ENCODE measurements at places on chromosomes 5 and 9. TPM values are rescaled to one million over a fixed set of nuclear protein-coding genes. Genes with fewer than 3 reads are reported as not detected.

PCDHB13 gene
- 3.3 TPM for total RNA-seq

DNA sequence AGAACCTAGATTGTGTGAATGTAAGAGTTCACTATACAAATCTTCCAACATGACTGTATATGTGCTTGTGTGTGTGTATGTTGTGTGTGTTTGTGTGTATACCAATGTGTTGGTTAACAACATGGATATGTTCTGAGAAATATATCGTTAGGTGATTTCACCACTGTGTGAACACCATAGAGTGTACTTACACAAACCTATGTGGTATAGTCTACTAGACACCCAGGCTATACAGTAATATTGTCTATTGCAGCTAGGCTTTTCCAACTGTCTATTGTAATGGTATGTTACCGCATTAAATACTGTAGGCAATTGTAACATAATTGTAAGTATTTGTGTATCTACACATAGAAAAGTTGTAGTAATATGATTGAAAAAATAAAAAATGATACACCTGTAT lies 959.2 kb upstream of the SEMA6A start:
- no peaks in the 10 kb centered on the region for H3K36me3 ChIP-seq
- H3K27me3 ChIP-seq: no peaks in the 10 kb centered on the region
- no peaks in the 10 kb centered on the region for H3K4me1 ChIP-seq
- no peak overlapping the region for H3K27ac ChIP-seq

DNA sequence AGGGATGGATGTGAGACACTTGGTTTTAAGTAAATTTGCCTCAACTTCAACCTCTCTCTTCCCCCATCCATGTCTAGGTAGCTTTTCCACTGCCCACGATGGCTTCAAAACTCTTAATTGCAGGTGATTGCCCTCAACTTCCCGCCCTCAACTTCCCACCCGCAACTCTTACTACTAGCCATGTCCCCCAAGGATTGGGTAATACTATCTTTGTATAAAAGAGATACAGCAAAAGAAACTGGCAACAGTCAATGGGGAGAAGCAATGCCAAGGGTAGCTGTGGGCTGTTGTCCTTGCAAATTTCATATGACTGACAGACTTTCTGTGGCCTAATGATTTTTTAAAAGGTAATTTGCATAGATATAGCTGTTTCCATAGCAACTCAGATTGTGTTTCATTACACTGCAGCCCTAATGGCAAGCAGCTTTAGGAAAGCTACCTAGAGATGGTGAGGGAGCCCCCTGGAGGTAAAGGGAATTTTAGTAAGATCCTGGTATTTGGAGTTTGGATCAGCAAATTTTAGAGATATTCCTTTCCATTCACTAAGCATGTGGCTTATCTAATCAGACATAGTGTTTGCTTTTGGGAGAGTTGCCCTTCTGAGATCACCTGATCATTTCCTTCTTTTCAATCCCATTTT lies 421.5 kb upstream of the DAP start:
- H3K4me1 ChIP-seq: no peaks in the 10 kb centered on the region
- H3K4me3 ChIP-seq: no peak overlapping the region
- H3K36me3 ChIP-seq: no peaks in the 10 kb centered on the region
- H3K27me3 ChIP-seq: peaks cover 11% of the 10 kb centered on the region
- H3K27ac ChIP-seq: no peak overlapping the region

PCDHGB7 gene
- 14.8 TPM for total RNA-seq

DNA sequence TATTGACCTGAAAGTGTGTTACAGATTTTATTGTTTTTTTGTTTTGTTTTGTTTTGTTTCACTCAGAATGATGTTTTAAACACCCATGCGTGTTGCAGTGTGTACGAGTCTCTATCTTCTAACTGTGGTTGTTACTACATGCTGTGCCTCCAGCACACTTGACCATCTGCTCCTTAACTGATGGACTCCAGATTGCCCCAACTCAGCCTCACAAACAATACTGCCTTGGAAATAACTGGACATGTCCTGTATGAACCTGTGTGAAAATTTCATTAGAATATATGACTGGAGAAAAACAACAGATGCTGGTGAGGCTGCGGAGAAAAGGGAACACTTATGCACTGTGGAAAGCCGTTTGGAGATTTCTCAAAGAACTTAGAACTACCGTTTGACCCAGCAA lies 68.7 kb upstream of the HAND1 start:
- H3K4me3 ChIP-seq: no peak overlapping the region
- no peak for DNase-seq
- no peak overlapping the region for H3K27ac ChIP-seq
- no peaks in the 10 kb centered on the region for H3K36me3 ChIP-seq

DNA sequence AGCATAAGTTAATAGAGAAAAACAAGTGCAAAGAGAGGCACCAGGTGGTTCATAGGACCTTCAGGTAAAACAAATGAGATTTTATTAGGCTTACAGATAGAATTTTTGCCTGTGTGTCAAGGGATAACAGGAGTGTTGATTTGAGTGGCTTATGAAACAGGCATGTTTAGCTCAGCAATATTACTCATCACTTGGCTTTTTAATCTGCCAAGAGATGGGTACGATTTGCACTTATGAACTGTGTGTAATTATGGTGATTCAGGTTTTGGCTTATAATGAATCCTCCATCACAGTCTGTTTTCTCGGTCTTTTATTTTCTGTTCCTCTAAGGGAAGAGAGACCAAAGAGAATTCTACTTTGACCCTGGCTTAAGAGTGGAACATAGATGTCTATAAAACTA lies 199.3 kb downstream of the DMRTA1 start:
- peaks cover 43% of the 10 kb centered on the region for H3K4me1 ChIP-seq
- H3K27me3 ChIP-seq: no peaks in the 10 kb centered on the region
- 0 out of 2 replicates have a peak overlapping the region, but pooled peaks have one; percentile 6 for H3K4me3 ChIP-seq
- peak overlapping the region; percentile 26 for H3K27ac ChIP-seq
- H3K36me3 ChIP-seq: no peaks in the 10 kb centered on the region
- peak; percentile 86 for DNase-seq

GRCh38 chr5:171808453-171808852 lies 22.8 kb downstream of the SMIM23 start:
- no peaks in the 10 kb centered on the region for H3K4me1 ChIP-seq
- peaks cover 26% of the 10 kb centered on the region for H3K27me3 ChIP-seq
- H3K4me3 ChIP-seq: no peak overlapping the region
- no peak overlapping the region for H3K27ac ChIP-seq
- H3K36me3 ChIP-seq: no peaks in the 10 kb centered on the region

- H3K4me1 ChIP-seq: no peaks in the 10 kb centered on the region
- no peaks in the 10 kb centered on the region for H3K27me3 ChIP-seq
- DNase-seq: no peak
- no peak overlapping the region for H3K4me3 ChIP-seq
Observed at GRCh38 chr9:14311171-14311949, 2.6 kb downstream of the NFIB start.

- peaks cover 9% of the 10 kb centered on the region for H3K27me3 ChIP-seq
- no peak overlapping the region for H3K4me3 ChIP-seq
- no peak for DNase-seq
- no peak overlapping the region for H3K27ac ChIP-seq
Observed at GRCh38 chr9:85151741-85152140, 482.2 kb downstream of the NTRK2 start.

IFNA2 gene
- not detected for total RNA-seq

- H3K4me3 ChIP-seq: no peak overlapping the region
- no peaks in the 10 kb centered on the region for H3K36me3 ChIP-seq
- no peak for DNase-seq
- H3K27me3 ChIP-seq: no peaks in the 10 kb centered on the region
Observed at GRCh38 chr5:150234576-150235499, 45.0 kb downstream of the SLC6A7 start.

ZDHHC21 gene
- total RNA-seq: 5.9 TPM

OR1L4 gene
- total RNA-seq: not detected

PAEP gene
- total RNA-seq: not detected

DNA sequence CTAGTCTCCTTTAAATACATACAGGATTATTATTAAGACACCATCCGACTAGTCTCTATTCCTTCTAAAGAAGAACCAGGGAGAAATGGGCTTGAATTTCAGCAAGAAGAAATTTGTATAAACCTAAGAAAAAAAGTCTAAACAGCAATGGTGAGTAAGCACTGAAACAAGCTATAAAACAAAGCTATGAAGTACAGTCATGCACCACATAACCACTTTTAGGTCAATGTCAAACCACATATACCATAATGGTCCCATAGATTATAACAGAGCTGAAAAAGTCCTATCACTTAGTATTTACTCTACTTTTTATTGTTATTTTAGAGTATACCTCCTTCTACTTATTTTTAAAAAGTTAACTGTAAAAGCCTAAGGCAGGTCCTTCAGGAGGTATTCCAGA lies 102.0 kb upstream of the NFIB start:
- H3K27me3 ChIP-seq: peaks cover 79% of the 10 kb centered on the region
- H3K4me3 ChIP-seq: no peak overlapping the region
- 0 out of 2 replicates have a peak, but pooled peaks cover 3% of the 10 kb centered on the region for H3K4me1 ChIP-seq
- H3K36me3 ChIP-seq: no peaks in the 10 kb centered on the region
- DNase-seq: peak; percentile 77
- no peak overlapping the region for H3K27ac ChIP-seq

EGFL7 gene
- 13.7 TPM for total RNA-seq

GRCh38 chr5:149217096-149217802 lies 54.4 kb upstream of the AFAP1L1 start:
- DNase-seq: no peak
- peaks cover 26% of the 10 kb centered on the region for H3K4me1 ChIP-seq
- H3K4me3 ChIP-seq: no peak overlapping the region
- no peak overlapping the region for H3K27ac ChIP-seq
- H3K36me3 ChIP-seq: no peaks in the 10 kb centered on the region

DNA sequence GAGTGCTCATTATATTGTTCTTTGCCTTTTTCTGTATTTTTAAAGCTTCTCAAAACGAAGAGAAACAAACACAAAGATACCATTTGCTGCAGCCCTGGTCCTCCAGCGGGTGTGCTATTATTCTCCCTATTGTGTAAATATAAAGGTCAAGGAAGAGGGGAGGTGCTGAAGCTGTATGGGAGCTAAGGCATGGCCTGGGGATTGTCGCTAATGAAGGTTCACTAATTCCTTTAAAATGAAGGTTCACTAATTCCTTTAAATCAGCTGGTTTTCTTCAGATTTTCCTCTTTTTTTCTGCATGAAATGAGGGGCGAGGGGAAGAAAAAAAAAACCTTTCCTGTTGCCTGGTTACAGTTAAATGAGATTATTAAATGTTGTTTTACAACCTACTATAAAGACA lies 74.5 kb upstream of the MAP1B start:
- no peaks in the 10 kb centered on the region for H3K36me3 ChIP-seq
- H3K4me3 ChIP-seq: no peak overlapping the region
- H3K27me3 ChIP-seq: peaks cover 11% of the 10 kb centered on the region
- no peak for DNase-seq
- H3K4me1 ChIP-seq: no peaks in the 10 kb centered on the region

BHMT2 gene
- total RNA-seq: 4.4 TPM

ZNF79 gene
- 6.9 TPM for total RNA-seq

- H3K36me3 ChIP-seq: no peaks in the 10 kb centered on the region
- H3K27ac ChIP-seq: no peak overlapping the region
- H3K4me1 ChIP-seq: no peaks in the 10 kb centered on the region
- H3K27me3 ChIP-seq: peaks cover 52% of the 10 kb centered on the region
- DNase-seq: peak; percentile 55
Observed at GRCh38 chr9:96020792-96021550, 145.5 kb downstream of the ERCC6L2 start.

- no peaks in the 10 kb centered on the region for H3K27me3 ChIP-seq
- H3K4me1 ChIP-seq: peaks cover 22% of the 10 kb centered on the region
- peaks cover 22% of the 10 kb centered on the region for H3K36me3 ChIP-seq
- no peak overlapping the region for H3K4me3 ChIP-seq
Observed at GRCh38 chr9:124863371-124863871, 1.5 kb downstream of the ARPC5L start.

- H3K27me3 ChIP-seq: no peaks in the 10 kb centered on the region
- no peak overlapping the region for H3K4me3 ChIP-seq
- H3K36me3 ChIP-seq: no peaks in the 10 kb centered on the region
- peak; percentile 76 for DNase-seq
- H3K4me1 ChIP-seq: peaks cover 9% of the 10 kb centered on the region
Observed at GRCh38 chr9:76433836-76434235, 25.1 kb upstream of the GCNT1 start.

- H3K27ac ChIP-seq: no peak overlapping the region
- no peaks in the 10 kb centered on the region for H3K27me3 ChIP-seq
- no peak for DNase-seq
- no peak overlapping the region for H3K4me3 ChIP-seq
- H3K4me1 ChIP-seq: no peaks in the 10 kb centered on the region
- H3K36me3 ChIP-seq: no peaks in the 10 kb centered on the region
Observed at GRCh38 chr5:99765011-99765410, 770.2 kb upstream of the FAM174A start.

DNA sequence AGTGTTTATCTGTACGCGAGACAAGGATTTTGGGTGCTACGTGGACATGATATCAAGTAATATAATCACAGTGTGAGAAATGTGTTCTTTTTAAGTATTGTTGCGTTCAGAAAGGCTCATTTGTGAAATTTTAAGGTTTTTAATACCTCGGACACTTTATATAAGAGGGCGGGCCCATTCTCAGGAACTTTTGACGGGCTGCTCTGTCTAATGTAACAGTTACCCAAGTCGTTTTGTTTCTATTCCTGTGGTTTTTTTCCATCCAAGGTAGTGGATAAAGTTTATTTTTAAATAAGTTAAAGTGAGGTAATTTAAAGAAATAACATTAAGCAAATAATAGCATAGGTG lies 525 bp downstream of the SRP19 start:
- no peaks in the 10 kb centered on the region for H3K27me3 ChIP-seq
- peaks cover 27% of the 10 kb centered on the region for H3K4me1 ChIP-seq
- H3K27ac ChIP-seq: peak overlapping the region; percentile 80
- DNase-seq: peak; percentile 36
- peaks cover 28% of the 10 kb centered on the region for H3K36me3 ChIP-seq

LHX3 gene
- total RNA-seq: not detected

DNA sequence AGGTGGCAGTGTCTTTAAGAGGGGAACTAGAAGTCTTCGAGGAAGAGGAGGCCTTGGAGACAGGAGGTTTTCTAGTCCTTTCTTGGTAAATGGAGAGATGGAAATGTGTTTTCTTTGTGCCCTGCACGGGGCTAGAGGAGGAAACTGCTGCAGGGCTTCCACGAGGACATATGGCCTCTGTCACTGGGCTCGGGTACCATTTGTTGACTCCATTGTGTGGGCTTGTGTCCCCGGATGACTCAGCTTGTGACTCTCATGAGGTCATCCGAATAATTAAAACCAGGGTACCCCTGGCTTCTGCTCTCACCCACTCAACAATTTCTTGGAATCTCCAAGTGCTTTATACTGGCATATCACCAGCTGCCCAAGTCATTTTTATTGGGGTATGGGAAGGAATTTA lies 261.7 kb downstream of the KIF4B start:
- H3K27ac ChIP-seq: no peak overlapping the region
- H3K4me1 ChIP-seq: no peaks in the 10 kb centered on the region
- no peak for DNase-seq

DNA sequence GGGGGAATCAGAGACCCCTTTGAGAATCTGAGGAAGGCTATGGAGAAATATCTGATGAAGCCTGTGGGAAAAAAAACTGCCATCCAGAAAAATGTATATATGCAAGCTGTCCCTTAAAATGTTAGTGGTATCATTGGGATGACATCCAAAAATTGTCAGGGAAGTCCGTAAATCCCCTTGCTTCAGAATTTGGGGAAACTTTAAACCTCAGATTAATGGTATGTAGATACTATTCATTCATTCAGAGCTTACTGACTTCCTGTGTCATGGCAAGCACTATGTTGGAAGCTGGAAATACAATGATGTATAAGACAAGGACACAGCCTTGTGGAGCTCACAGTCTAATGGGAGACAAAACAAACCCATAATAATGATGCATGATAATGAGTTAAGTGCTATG lies 10.9 kb upstream of the MOB3B start:
- peaks cover 20% of the 10 kb centered on the region for H3K4me1 ChIP-seq
- no peaks in the 10 kb centered on the region for H3K27me3 ChIP-seq
- no peak for DNase-seq
- H3K36me3 ChIP-seq: no peaks in the 10 kb centered on the region
- H3K27ac ChIP-seq: no peak overlapping the region
- no peak overlapping the region for H3K4me3 ChIP-seq

NAIP gene
- total RNA-seq: 6.3 TPM
